ENCODE measurements at places on chromosomes 7 and 10.

GRCh38 chr7:104023100-104023499, 33.6 kb upstream of the RELN start:
- DNase-seq: no peak

DNA sequence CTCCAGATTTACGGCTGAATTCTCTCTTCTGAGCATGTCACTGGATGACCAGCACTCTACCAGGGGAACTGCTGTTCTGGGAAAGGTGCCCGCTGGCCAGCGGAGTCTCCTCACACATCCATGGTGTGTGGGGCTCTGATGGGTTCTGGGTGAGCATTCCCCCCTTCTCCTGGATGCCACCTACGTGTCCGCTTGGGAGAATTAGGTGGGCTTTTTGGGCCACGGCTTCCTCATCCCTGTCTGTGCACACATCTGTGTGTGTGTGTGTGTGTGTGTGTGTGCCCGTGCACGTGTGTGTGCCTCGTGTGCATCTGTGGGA, 163.0 kb downstream of the DNAJB6 start:
- DNase-seq: no peak

DNA sequence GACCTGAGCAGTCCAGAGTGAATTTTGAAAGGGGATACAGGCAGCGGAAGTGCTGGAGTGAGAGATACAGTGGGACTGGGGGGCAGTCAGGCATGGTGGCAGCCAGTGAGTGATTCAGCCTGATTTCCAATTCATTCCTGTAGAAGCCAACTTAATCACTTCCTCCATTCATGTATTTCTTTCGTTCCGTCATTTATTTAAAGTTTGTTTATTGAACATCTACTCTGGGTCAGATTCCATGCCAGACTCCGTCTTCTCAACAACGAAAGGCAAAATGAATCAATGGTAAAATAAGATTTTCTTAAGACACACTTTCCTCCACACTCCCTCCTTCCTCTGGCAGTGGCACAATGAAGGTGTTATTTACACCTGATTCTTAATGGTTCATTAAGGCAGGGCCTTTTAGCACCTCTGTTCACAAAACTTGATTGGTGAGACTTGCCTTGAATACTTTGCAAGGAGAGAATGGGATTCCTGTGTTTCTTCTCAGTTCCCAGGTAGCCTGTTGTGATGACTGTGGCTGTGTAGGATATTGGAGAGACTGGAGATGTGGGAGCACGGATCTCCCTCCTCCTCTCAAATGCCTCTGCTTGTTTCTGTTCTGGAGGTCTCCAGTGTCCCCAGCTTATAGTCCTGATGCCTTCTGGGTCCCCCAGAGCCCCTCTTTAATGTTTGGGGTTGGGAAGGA, 27.9 kb downstream of the ADCYAP1R1 start:
- DNase-seq: no peak

DNA sequence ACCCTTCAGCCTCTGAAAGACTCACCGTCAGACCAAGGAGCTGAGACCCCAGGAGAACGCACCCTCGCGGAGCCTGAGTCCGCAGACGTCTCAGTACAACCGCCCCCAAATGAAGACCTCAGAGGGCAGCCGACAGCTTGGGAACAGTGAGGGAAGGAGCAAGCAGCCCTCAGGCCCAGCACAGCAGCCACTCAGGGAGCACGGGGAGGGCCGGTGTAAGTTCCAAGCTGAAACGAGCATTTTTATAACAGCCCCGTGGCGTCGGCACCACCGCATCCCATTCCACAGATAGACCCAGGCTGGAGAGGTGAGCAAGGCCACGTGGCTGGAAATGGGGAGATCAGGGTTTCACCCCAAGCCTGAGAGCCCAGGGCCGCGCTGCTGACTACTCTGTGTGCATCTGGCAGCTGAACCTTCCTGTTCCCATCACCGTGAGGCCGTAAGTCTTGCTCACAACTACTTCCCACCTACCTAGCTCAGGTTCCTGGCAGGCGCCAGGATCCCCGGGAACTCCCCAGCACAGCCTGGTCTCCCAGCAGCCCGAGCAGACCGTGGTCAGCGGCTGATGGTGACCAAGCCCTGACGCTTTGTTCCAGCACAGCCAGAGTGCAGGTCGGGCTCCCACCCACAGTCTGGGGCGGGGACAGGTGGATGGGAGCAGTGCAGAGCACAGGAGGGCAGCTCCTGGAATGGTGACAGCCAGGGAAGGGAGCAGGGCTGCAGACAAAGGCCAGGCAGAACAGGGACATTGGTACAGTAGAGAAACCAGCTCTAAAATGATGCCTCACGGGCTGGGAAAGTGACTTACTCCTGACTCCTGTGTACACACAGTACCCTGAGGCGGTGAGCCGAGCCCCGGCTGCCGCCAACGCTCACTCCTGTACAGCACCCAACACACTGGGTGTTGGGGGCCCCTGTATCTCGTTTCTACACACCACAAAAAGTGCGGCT, 6.1 kb upstream of the NOM1 start:
- DNase-seq: no peak

- no peak for DNase-seq
These were observed 87.5 kb upstream of the ANLN start for GRCh38 chr7:36301914-36302771.

DNA sequence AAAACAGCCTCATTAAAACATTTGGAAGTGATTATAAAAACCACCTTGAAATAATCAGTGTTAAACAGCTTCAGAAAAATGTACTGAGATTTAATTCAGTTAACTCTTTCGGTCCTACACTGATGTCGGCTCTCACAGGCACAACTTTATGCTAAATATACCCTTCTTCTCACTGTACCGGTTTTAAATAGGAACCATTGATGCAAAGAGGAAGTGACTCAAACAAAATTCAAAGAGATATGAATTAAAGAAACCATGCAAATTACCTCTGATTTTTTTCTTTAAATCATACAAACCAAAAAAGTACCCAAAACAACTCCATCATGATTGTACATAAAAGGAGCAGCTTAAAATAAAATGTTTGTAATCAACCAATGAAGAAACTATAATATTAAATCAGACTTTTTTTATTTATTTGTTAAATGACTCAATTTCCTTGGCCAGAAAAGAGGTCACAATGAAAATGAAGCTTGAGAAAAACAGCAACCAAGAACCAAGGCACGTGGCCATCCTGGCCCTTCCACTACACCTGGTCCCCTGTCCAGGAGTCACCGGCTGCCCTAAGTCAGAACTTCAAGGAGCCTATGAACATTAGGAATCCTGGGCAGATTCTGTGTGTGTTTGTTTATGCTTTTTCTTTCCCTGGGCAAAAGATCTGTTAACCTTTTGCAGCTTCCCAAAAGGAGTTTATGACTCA, 73.0 kb upstream of the CABCOCO1 start:
- no peak for DNase-seq

- no peak for DNase-seq
These were observed 64.0 kb downstream of the ERCC6 start for GRCh38 chr10:49474901-49475300.

- no peak for DNase-seq
These were observed 13.2 kb downstream of the RASGEF1A start for GRCh38 chr10:43253461-43254198.

DNA sequence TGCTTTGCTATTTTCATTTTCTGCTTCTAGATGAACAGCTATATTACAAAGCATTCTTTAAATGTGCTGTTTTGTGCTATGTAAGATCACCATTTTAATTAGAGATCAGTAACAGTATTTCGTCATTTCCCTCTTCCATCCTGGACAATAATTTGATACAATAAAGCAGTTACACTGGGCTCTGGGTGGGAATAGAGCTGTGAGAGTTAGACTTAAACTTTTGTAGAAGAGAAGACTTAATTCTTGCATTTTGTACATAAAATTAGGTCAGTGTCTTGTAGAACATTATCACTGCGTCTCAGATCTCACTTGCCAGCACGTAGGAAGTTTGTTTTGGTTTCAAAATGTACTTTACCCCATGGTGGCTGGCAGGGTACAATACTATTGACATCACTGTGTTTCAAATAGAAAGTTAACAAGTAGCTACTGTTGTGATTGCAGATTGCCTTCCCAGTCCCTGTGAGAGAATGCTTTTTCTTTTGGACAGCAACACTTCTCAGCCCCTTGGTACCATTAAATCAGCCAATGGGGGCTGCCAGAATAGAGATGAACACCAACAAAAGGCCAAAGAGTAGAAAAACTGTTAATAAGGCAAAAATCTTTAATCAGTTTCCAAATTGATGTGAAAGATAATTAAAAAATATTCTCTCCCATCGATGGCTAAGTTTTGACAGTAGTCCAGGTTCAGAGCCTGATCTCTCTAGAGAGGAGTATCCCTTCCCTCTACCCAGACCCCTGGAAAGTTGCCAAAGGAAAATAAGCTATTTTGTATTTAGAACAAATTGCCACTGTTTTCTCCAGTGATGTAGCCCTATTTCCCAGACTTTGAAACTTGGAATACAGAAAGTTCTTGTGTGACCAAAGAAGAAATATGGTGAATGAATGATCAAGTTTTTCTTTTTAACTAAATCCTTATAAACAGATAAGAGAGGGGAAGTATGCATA, 35.1 kb downstream of the SMNDC1 start:
- DNase-seq: no peak

- DNase-seq: no peak
These were observed 103.9 kb downstream of the SLC37A3 start for GRCh38 chr7:140294454-140294853.

DNA sequence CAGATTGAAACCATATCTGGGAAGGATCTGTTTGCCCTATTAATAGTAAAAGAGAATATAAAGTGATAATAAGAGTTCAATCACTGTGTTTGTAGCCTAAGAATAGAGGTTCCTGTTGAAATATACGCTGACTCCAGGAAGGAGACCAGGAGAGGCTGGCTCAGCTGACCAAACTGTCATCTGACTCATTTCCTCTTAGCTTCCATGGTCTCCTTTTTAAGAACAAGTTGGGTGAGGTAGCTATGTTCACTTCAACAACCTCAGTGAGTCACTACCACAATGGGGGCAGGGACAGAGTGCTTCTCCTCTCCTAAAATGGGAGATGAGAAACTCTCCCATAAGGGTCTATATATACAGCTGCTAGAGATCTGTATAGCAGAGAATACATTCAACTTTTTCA, 543.3 kb downstream of the CALN1 start:
- no peak for DNase-seq

- DNase-seq: no peak
These were observed 60.3 kb upstream of the LYZL1 start for GRCh38 chr10:29228562-29228961.

DNA sequence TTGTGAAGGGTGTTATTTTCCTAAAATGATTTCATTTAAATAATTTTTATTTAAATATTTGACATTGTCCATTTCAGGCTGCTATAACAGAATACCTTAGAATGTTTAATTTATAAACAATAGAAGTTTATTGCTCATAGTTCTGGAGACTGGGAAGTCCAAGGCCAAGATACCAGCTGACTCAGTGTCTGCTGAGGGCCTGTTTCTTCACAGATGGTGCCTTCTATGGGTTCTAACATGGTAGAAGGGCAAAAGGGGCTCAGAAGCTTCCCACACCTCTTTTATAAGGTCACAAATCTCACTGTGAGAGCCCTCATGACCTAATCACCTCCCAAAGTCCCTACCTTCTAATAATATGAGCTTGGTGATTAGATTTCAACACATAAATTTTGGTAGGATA, 50.7 kb downstream of the MTURN start:
- no peak for DNase-seq

DNA sequence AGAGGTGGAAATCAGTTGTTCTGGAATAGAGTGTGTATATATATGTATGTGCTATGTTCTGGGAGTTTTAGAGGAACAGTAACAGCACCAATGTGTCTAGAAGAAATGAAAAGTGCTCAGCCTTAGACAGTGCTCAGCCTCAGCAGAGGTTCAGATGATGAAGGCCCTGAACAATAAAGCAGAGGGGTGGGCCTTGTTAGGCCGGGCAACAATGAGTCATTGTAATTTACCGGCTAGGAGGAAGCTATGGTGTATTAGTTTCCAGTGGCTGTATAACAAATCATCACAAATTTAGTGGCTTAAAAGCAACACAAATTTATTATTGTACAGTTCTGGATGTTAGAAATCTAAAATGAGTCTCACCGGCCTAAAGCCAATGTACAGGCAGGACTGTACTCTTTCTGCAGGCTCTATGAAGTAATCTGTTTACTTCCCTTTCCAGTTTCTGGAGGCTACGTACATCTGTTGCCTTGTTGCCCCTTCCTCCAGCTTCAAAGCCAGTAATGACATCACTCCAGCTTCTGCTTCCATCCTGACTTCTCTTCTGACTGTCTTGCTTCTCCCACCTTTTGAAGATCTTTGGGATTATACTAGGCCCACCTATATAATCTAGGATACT, 84.6 kb downstream of the CH25H start:
- no peak for DNase-seq

DNA sequence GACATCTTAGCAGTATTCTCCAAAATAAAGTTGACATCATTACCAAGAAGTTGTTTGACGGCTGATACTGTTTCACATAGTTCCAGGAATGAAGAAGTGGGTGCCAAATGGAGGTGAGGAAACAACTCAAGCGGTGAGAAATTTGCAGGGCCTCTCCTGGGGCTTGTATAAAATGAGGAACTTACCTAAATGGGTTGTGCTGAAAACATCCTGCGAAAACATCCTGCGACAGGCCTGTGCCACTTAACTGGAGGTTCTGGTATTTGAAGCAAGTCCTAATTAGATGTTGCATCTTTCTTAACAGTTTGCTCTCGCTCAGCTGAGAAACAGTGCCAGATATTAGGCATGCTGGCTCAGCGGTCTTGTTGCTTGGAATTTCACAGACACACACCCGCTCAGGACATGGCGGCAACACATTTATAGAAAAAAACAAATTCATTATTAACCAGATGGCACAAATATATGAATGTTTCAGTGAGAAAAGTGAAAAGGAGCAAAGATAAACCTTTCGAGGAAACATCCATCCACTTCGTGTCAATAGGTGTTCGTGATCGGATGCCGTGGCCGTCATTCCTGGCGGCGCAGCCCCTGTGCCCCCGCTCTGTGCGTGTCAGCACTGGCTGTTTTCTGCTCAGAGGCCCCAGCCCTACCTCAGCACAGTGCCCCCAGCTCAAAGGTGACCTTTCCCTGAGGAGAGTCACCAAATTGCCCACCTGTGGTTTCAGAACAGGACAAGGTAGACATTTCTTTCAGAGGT, 48.1 kb downstream of the CDC123 start:
- DNase-seq: no peak

DNA sequence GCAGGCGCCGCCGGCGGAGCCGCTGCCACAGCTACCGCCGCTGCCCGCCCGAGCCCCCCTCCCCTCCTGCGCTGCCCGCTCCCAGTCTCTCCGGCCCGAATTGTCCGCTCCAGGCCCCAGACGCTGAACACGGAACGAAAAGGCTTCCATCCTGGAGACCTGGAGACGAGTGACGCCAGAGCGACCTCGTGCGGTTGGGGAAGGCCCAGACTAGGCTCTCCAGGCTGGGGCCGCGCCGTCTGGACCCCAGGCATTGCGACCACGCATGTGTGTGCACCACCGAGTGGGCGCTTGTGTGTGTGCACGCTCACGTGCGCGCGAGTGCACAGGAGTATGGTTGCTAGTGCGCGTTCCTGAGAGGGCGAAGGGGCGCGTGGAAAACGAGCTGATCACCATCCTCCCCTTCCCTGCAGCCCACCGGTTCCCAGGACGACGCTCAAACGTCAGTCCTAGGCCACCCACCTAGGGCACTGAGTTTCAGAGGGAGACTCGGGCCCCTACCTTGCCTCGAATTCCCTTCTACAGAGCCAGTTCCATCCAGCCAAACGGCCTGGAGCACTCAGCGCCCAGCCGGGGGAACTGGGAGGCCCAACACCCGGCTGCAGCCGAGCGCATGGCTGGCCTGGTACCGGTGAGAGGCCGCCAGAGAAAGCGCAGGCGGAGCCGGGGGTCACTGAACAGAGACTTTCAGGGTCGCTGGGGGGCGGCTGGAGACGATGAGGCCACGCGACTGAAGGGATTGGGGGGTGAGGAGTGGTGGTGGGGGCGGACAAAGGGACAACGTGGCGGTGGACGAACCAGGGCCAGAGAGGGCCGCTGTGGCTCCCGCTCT, 11.6 kb downstream of the LBX1 start:
- DNase-seq: no peak

- no peak for DNase-seq
These were observed 48.2 kb upstream of the FXYD4 start for GRCh38 chr10:43323245-43323644.
